G401 (cell line): ENCODE measurements at places on chromosomes 7 and 10. TPM values are rescaled to one million over a fixed set of nuclear protein-coding genes. Genes with fewer than 3 reads are reported as not detected.

Gene MRPS16
- 73.5 and 94.1 TPM in 2 replicates for total RNA-seq

DNA sequence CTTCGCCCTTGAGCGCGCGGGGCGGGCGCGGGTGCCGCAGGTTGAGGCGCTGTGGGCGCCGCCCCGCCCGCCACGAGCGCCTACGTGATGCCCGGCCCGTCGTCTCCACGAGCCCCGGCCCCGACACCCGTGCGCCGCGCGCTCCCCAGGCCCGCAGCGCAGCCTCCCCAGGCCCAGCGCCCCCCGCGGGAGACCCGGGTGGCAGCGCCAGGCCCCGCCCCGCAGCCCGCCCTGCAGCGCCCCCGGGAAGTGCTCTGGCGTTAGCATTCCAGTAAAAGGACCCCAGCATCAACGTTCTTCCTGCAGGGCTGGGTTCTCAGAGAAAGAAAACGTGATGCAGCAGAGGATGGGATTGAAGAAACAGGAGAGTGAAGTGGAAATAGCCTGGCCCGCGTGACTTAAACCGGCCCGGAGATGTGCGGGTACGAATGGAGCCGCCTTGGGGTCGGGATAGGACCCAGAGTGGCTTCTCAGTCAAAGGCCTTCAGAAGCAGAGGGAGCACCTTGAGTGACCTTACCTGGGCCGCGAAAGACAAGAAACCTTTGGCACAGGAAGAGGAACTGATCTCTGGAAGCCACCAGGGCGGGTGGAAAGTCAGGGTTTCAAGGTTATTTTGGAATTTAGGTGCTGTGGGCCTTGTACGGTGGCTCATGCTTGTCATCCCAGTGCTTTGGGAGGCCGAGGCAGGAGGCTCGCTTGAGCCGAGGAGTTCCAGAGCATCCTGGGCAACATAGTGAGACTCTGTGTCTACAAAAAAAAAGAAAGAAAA is 1.8 kb downstream of the PFKP start:
- DNase-seq = peak; percentile 51

Gene SLC18A2
- total RNA-seq = not detected in 2 replicates

DNA sequence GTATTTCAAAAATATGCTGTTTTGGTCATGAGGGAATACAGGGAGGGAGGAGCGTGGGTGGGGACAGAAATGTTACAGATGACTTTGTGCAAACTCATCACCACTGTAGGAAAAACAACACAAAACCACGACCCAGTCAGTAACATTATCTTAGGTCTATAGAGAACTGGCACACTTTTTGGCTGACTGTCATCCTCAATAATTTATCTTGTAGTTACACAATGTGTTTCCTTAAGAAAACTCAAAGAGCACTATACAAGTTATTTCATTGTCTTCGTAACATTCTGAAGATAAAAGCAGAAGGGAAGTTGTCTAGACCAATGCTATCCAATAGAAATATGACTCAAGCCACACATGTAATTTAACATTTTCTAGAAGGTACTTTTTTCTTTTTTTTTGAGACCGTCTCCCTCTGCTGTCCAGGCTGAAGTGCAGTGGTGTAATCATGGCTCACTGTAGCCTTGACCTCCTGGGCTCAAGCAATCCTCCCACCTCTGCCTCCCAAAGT is 16.9 kb upstream of the CDK14 start:
- no peak for DNase-seq

Gene GPER1
- 1.4 and 3.5 TPM in 2 replicates for total RNA-seq

DNA sequence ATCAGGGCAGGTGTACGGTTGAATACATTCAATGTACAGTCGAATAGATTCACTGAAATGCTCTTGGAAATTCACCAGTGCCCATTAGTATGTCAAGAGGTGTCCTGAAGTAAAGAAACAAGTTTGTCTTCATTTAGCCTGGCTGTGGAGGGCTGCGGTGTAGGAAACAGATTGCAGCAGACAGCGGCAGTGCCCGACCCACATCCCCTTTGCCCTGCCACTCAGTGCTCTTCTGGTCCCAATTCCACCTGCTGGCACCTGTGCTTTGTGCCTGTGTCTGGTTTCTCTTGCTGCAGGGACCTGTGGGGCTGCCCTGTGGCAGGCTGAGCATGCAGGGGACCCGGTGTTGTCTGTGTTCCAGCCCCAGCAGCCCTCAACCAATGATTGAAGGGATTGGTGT is 183.7 kb downstream of the RPS24 start:
- no peak for DNase-seq
